GM12878 (cell line): ENCODE measurements at places on chromosomes 2 and 18. TPM values are rescaled to one million over a fixed set of nuclear protein-coding genes. Genes with fewer than 3 reads are reported as not detected.

GRCh38 chr2:108829578-108830310, 43.2 kb downstream of the CCDC138 start:
- no peaks in the 10 kb centered on the region for H3K27me3 ChIP-seq
- H3K4me1 ChIP-seq, result no peaks in the 10 kb centered on the region; the same call in none of the 2 replicates
- H3K36me3 ChIP-seq, result no peaks in the 10 kb centered on the region

GRCh38 chr2:62587592-62587991, 81.6 kb upstream of the TMEM17 start:
- no peak for DNase-seq
- H3K27ac ChIP-seq, result no peak overlapping the region
- no peak overlapping the region for H3K4me3 ChIP-seq
- no peaks in the 10 kb centered on the region for H3K4me1 ChIP-seq
- no peaks in the 10 kb centered on the region for H3K27me3 ChIP-seq
- H3K36me3 ChIP-seq, result no peaks in the 10 kb centered on the region

GRCh38 chr2:10188211-10188610, 65.7 kb downstream of the RRM2 start:
- H3K36me3 ChIP-seq, result no peaks in the 10 kb centered on the region
- no peak for DNase-seq
- H3K4me3 ChIP-seq, result no peak overlapping the region
- H3K27ac ChIP-seq, result no peak overlapping the region
- no peaks in the 10 kb centered on the region for H3K27me3 ChIP-seq
- no peaks in the 10 kb centered on the region for H3K4me1 ChIP-seq

DNA sequence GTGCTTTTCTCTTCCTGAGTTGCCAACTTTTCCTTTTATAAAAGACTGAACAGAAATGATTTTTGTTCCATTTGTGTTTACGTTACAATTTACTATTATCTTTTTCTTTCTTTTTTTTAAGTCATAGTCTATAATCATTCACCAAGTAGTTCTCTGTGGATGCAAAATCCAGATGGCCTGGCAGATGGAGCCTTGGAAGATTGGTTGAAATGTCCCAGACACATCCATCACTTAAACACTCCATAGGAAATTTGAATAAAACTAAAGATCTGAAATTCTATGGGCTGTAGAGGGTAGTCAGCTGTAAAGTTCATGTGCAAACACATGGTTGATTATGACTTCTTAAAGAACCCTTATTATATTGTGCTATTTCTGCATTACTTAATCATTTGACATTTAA, 164.8 kb upstream of the DOCK10 start:
- no peak for DNase-seq
- H3K27me3 ChIP-seq, result no peaks in the 10 kb centered on the region
- no peak overlapping the region for H3K27ac ChIP-seq
- no peaks in the 10 kb centered on the region for H3K36me3 ChIP-seq
- H3K4me3 ChIP-seq, result no peak overlapping the region

- no peak for DNase-seq
- H3K4me1 ChIP-seq, result no peaks in the 10 kb centered on the region
- no peaks in the 10 kb centered on the region for H3K36me3 ChIP-seq
- H3K27me3 ChIP-seq, result no peaks in the 10 kb centered on the region
- H3K4me3 ChIP-seq, result no peak overlapping the region
- H3K27ac ChIP-seq, result no peak overlapping the region
Observed at GRCh38 chr2:72051204-72051603, 96.5 kb downstream of the CYP26B1 start.

DNA sequence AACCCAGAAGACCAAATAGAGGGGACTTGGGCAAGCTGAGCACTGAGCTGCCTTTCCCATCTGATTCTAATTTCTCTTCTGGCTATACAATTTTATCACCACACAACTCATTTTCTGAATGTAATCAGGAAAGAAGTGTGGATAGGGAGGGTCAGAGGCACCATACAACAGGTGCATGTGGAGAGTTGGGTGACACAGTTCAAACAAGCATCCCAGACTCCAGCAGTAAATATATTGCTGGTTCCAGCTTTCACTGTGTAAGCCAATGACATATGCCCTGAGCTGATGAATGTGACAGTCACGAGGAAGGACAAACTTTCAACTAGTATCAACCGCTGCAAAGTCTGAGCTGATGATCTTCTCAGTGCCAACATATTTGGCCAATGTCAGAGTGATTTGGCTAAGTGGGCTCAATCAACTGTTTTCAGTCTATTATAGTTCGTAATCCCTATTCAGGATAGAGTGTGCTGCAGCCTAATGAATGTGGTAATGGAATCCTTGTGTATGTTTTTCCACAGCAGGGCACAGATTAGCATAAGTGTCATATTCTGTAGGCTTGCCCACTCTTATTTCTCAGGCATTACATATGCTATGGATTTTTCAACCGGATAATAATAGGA, 109.9 kb upstream of the MEIS1 start:
- H3K4me1 ChIP-seq, result no peaks in the 10 kb centered on the region
- no peak overlapping the region for H3K4me3 ChIP-seq
- H3K27me3 ChIP-seq, result no peaks in the 10 kb centered on the region
- no peak for DNase-seq
- H3K36me3 ChIP-seq, result no peaks in the 10 kb centered on the region

DNA sequence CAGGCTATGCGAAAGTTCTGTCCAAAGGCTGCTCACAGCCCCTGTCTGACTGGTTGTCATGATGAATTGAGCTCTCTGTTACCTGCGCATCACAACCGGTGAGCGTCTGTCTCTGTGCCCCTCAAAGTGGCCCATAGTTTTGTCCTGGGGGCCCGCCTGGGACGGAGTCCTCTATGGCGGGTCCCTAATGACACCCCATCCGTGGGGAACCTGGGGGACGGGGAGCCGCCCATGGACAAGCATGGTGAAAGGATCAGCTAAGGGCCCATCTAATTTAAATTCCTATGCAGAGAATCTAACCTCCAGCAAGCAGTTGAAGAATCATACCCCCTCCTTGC, 473 bp downstream of the ELMOD3 start:
- peaks cover 1% of the 10 kb centered on the region for H3K36me3 ChIP-seq
- DNase-seq, result no peak
- H3K27ac ChIP-seq, result peak overlapping the region; percentile 71
- peak overlapping the region; percentile 87 for H3K4me3 ChIP-seq
- H3K4me1 ChIP-seq, result peaks cover 4% of the 10 kb centered on the region

- no peaks in the 10 kb centered on the region for H3K36me3 ChIP-seq
- no peak overlapping the region for H3K27ac ChIP-seq
- DNase-seq, result no peak
- H3K27me3 ChIP-seq, result no peaks in the 10 kb centered on the region
- H3K4me3 ChIP-seq, result no peak overlapping the region
Observed at GRCh38 chr2:143558665-143559064, 429.4 kb downstream of the ARHGAP15 start.

DNA sequence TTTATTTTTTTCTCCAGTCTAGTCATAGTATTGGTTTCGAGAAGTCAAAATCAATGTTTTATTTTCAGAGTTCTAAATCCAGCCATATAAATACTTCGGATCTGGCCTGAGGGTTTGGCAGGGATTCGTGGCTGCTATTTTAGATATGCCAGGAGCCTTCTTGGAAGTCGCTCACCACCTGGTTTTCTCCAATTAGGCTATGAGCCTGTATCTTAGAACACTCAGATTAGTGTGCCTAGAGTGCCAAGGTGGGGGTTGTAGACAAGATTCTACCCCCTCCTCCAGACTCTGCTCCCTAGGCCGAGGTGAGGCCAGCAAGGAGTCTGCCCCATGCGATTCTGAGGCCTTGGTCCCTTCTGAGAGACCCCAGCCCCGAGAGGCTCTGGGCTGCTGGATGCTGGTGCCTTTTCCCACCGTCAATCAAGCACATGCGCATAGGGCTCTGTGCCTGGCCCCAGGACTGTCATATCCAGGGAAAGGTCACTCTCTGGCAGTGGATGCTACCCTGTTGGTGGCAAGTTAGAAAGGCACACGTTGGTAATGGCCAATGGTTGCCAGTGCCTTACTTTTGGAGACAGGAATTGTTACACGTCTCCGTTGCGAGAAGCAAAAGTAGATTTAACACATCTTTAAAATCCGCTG, 197.1 kb downstream of the AGAP1 start:
- no peak overlapping the region for H3K27ac ChIP-seq
- no peak overlapping the region for H3K4me3 ChIP-seq
- no peaks in the 10 kb centered on the region for H3K36me3 ChIP-seq
- H3K27me3 ChIP-seq, result no peaks in the 10 kb centered on the region
- no peaks in the 10 kb centered on the region for H3K4me1 ChIP-seq

DNA sequence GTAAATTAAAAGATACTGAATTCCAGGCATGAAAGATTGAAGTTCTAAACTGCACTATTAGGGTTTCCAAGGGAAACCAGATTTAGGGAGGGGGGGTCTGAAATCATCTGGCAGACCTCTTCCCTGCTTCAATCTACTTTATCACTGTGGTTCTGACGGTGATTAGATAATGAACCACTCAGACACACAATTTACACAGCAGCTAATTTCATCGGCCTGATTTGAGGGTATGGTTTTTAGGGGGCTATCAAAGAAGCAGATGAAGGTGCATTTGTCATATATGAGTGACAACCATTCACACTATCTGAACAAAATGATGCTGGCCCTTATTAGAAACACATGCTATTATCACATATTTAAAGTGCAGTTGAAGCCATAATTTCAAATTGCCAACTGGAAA, 106.0 kb downstream of the OLA1 start:
- no peak overlapping the region for H3K27ac ChIP-seq
- no peaks in the 10 kb centered on the region for H3K27me3 ChIP-seq
- H3K4me3 ChIP-seq, result no peak overlapping the region
- H3K4me1 ChIP-seq, result no peaks in the 10 kb centered on the region

NBAS gene
- total RNA-seq, result 28.5 and 33.1 TPM in 2 replicates

TMEM200C gene
- total RNA-seq, result not detected in 2 replicates

LINC00305 gene
- not detected in 2 replicates for total RNA-seq

ACAA2 gene
- total RNA-seq, result 60.9 and 63.1 TPM in 2 replicates

HOXD10 gene
- total RNA-seq, result not detected in 2 replicates
